ENCODE measurements at places on chromosomes 13 and 19.

DNA sequence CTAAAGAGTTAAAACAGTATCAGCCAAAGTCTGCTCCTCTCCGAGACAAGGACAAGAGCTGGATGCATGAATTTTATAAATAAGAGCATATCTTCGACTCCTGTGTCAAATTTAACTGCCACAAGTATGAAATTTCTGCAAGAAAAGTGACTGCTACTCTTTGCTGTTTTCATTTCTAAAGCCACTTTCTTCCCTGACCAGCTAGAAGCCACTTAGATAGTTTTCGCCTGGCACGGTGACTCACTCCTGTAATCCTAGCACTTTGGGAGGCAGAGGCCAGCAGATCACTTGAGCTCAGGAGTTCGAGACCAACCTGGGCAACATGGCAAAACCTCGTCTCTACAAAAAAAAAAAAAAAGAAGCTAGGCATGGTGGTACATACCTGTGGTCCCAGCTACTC lies 61.3 kb downstream of the ENOX1 start:
- DNase-seq = no peak

DNA sequence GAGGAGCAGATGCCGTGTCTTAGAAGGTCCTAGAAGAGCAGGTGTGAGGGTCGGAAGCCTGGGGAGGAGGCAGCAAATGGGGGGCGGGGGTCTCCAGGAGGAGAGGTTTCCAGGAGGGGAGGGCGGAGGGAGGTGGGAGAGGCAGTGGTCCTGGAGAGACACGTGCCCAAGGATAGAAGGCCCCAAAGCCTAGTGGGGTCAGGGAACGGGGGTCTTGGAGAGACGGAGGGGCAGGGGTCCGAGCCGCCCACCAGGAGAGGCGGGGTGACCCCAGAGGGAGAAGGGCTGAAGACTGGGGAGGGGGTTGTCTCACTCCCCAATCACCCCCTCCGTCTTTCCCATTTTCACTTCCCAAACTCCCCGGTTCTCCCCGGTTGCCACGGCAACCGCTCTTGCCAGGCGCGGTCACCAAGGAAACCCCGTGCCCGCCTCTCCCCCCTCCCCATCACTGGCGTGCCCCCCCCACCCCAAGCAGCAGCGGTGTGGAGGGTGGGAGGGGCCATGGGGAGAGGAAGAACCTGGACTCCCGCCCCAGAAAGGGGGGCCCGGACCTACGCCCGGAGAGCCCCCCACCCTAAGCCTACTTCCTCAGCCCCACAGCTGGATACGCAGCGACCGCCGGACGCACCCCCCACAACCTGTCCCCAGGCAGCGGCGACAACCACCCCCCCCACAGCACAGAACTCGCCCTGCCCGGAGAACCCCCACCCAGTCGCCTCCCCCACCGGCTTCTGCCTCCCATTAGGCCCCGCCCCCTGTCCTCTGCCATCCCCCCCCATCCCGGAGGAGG lies 988 bp downstream of the LRRC4B start:
- DNase-seq = no peak

DNA sequence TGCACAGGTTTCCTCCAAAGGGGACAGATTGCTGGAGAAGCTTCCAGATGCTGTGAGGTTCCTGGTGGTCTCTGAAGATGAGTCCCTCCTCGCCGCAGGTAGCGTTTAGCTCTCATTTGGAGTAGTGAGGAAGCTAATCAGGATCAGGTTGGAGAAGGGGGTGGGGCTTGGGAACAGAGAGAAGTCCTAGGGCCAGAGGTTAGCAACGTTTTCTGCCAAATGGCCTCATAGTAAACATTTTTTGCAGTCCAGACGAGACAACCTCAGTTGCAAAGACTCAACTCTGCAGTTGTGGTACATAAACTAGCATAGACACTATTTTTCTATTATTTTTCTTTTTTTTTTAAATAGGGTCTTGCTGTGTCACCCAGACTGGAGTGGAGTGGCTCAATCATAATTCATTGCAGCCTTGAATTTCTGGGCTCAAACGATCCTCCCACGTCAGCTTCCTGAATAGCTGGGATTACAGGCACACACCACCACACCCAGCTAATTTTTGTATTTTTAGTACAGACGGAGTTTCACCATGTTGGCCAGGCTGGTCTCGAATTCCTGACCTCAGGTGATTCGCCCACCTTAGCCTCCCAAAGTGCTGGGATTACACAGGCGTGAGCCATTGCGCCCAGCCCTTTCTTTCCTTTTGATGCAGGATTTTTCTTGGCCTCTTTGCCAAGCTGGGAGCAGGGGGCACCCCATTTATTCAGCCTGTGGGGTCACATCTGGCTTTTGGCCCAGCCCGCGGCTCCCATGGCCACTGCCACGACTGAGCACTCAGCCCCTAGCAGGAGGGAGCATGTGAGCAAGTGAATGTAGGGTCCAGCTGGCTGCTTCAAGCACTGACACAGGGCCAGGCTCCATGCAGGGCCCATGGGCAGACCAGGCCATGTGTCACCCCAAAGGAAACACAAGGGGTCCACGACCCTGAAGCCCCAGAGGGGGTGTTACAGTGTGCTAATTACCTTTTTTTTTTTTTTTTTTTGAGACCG lies 34.4 kb upstream of the SIN3B start:
- no peak for DNase-seq

DNA sequence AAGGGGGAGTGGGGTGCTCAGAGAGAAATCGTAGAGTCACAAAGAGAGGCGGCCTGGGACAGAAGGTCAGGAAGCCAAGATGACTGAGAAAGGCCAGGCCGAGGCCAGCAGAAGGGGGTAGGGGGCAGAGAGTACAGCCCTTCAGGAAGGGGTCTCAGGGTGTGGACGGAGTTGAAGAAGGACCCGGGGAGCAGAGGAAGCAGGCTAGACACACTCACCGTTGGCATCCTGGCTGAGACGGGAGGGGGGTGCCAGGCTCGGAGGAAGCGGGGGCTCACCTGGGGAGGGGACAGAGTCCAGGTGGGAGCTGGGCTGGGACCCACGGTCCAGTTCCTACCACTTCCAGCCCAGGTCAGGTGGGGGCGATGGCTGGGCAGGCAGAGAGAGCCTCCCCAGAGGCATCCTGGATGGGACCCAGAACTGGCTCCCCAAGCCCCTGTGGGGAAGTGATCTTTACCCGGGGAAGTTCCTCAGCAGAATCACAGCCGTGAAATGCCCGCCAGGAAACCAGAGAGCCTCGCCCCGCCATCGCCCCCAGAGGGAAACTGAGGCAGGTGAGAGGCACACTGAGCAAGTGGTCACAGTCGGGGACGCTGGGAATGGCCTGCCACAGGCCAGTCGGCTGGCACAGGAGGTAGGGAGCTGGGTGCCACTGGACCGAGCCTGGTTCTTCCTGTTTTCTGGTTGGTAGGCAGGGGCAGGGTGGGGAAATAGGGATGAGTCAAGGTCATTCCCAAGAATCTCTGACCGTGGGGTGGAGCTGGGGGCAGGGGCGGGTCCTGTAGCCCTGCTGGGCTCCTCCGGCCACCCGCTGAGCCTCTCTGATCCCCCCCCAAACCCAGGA lies 1.4 kb downstream of the MATK start:
- DNase-seq = no peak

DNA sequence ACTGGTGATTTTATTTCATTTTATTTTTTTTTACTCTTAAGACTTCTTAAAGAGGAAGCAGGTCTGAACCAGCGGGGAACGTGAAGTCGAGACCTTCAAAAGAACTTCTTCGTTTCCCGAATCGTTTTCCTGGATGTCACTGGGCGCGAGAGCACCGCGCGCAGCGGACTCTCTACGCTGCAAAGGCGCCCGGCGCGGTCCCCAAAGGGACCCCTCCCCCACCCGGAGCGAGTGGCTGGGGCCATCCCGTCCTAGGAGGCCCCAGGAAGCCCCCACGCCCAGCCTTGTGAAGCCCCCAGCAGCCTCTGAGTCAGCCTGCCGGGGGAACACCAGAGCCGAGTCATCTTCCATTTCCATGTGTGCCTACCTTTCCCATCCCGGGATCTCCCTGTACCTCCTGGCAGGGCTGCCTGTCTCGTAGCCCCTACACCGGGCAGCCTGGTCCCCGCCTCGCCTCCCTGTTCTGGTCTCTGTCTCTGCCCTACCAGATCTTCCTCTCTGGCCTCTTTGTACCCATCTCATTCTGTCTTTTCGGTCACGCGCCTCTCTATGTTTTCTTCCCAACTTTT lies 608 bp downstream of the CD70 start:
- DNase-seq = peak; percentile 32

DNA sequence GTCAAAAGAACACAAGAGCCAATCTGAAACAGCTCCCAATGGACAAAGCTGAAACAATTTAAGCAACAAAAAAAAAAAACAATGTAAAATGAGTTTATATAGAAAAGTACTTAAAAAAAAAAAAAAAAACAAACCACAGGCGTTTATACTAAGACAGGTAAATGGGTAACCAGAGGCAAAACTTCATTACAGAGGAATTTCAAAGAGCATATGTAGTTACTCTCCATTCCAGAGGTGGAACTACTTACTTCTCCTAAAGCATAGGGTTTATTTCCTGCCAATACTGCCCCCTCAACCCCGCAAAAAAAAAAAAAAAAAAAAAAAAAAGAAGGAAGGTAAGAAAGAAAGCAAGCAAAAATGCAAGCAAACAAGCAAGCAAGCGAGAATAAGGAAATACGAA lies 132.9 kb downstream of the LIG4 start:
- no peak for DNase-seq

DNA sequence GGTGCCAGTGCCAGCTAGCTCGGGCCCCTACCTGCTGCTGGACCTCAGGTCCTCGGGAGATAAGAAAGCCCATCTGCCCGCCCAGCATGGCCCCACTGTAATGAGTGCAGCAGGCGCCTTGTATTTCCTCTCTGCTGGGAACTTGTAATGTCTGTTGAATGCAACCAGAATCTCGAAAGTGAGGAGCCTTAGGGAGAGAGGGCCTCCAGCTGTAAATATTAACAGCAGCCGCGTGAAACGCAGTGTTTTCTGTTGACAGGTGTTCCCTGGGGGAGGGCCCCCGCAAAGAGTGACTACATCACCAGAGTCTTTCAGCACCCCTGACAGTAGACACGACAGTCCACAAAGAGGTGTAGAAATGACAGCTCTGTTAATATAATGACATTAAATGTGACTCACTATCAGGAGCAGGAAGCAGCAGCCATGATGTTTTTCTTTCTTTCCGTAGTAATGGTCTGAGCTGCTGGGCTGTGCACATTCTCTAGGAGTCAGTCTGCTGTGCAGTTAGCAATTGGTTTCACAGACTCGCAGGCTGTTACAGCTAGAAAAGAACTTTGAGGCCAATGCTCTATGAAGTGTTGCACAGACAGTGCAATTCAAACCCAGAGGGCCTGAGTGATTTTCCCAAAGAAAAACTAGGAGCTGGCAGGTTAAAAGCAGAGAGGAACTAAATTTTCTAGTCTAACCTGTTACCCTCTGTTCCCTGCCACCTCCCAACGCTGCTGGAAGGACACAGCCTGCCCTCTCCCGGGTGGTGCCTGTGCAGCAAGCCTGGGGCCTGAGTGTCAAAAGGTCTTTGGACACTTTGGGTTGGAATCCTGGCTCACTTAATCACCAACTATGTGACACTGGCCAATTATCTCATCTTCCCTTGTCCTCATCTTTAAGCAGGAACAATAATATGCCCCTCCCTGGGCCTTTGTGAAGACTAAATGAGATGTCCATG lies 58.6 kb upstream of the WASF3 start:
- DNase-seq = no peak

GRCh38 chr13:74158571-74159352 lies 24.6 kb upstream of the KLF12 start:
- no peak for DNase-seq

DNA sequence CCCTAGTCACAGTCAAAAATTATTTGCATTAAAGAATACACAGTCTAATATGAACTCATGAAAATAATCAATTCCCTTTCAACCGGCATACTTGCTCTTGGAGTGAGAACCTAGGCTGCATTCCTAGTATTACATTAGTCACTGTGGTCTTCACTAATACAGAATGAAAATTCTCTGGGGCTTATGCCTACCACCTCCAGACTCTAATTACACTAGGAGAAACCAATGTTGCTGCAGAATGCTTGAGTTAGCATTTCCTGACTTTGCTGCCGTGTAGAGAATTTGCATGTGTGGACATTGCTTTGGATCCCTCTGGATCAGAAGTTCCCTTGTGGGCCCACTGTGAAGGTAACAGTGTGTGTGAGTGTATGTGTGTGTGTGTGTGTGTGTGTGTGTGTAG lies 87.8 kb downstream of the CCNA1 start:
- DNase-seq = no peak

GRCh38 chr13:91238036-91238435 lies 109.5 kb upstream of the MIR17HG start:
- no peak for DNase-seq

GRCh38 chr13:84479656-84480055 lies 597.4 kb upstream of the SLITRK1 start:
- DNase-seq = no peak

DNA sequence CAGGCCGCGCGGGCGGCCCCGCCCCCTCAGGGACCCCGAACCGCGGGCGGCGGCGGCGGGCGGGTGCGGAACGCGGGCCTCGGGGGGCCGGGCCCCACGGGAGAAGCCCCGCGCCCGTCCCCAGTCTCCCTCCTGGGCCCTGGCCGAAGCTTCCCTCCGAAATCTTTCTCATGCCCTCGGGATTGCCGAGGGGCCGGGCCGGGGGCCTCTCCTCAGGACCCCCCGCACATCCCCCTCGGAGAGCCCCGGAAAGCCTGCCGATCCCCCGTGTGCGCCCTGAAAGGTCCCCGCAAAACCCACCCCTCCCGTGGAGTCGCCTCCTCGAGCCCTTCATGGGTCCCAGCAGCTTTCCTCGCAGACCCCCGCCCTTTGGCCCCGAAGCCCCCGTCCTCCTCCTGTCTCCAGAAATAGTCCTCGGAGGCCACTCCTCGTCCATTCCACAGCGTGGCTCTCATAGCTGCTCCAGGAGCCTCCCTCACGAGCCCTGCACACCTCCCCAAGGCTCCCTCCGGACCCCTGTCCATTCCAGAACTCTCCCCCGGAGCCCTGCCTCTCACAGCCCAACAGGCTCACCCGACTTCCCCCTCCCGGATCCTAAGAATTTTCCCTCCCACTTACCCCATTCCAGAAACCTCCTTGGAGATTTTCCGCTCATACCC lies 555 bp downstream of the SAMD4B start:
- no peak for DNase-seq

DNA sequence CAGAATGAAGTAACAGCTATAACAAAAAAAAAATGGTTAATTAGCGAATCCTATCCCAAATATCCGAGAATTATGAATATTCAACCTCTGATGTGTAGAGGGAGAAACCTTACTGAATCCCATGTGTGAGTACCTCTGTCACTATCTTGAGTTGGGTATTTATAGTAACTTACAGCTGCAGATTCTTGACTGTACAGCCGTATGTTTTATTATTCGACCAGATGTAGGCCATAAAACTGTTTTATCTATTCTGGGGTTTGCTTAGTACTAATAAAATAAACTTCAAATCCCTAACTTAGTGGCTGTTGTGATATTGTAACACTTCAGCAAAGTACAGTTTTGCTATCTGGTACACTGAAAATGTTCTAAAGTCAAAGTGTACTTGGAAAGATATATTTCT lies 120.0 kb downstream of the EFNB2 start:
- no peak for DNase-seq

- no peak for DNase-seq
Observed at GRCh38 chr13:98977568-98978265, at the start of gene DOCK9. Gene DOCK9 (minus strand): TSS chr13:98978064. CDS start chr13:98977909, 155 bp downstream.

GRCh38 chr13:51308781-51309180 lies 30.7 kb upstream of the SERPINE3 start:
- DNase-seq = no peak
